A549 treated with ZK216348 at 1 μM for 4 hours (cell line): ENCODE measurements at places on chromosomes 11 and 22. TPM values are rescaled to one million over a fixed set of nuclear protein-coding genes. Genes with fewer than 3 reads are reported as not detected.

FADD gene
- 52.8 to 74.6 TPM (median 70.4 TPM) in 5 replicates for total RNA-seq

C22orf31 gene
- total RNA-seq: not detected in 5 replicates

IL17REL gene
- total RNA-seq: 0.06 TPM in 1 of 5 replicates, not detected in the others

DBX1 gene
- total RNA-seq: not detected in 5 replicates

BATF2 gene
- 0.54 to 0.98 TPM (median 0.74 TPM) in 5 replicates for total RNA-seq
